Muscle of leg (tissue), 16 donors: ENCODE measurements at places on chromosomes 7 and 10. TPM values are rescaled to one million over a fixed set of nuclear protein-coding genes. Genes with fewer than 3 reads are reported as not detected.

The POM121C gene
- total RNA-seq: 12.5 TPM

GRCh38 chr10:60424971-60425370 is 35.3 kb upstream of the ANK3 start:
- no peak for DNase-seq
- no peaks in the 10 kb centered on the region for H3K36me3 ChIP-seq
- H3K4me1 ChIP-seq: no peaks in the 10 kb centered on the region

The HGF gene
- 6.0 TPM for total RNA-seq

- peaks cover 13% of the 10 kb centered on the region for H3K27me3 ChIP-seq
- H3K4me1 ChIP-seq: no peaks in the 10 kb centered on the region
- no peak for DNase-seq
- no peak overlapping the region for H3K4me3 ChIP-seq
- no peak overlapping the region for H3K27ac ChIP-seq
- H3K36me3 ChIP-seq: no peaks in the 10 kb centered on the region
Measured at GRCh38 chr10:122650331-122650730, 49.3 kb downstream of the C10orf120 start.

The STOX1 gene
- 2.7 TPM for total RNA-seq

DNA sequence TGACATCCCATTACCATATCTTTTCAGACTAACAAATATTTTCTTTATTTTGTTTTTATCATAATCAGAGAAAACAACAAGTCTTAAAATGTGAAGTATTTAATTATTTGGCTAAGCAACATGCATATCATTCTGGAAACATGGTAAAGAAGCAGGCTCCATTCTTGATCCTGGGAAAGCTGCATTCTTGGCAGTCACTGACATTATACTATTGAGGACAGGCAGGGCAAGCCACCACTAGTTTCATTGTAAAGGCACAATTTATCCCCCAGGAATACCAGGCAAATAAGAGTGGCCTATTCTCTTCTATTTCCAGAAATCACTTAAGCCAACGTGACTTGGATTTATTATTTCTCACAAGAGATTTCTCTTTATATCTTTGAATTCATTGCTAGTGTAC is 153.8 kb upstream of the AKR1E2 start:
- no peaks in the 10 kb centered on the region for H3K36me3 ChIP-seq
- no peak overlapping the region for H3K4me3 ChIP-seq
- peaks cover 2% of the 10 kb centered on the region for H3K4me1 ChIP-seq
- H3K27ac ChIP-seq: no peak overlapping the region
- no peak for DNase-seq

The TIMM23 gene
- 50.7 TPM for total RNA-seq
